Left renal pelvis (tissue), 4 donors: ENCODE measurements at places on chromosomes 5 and 9.

DNA sequence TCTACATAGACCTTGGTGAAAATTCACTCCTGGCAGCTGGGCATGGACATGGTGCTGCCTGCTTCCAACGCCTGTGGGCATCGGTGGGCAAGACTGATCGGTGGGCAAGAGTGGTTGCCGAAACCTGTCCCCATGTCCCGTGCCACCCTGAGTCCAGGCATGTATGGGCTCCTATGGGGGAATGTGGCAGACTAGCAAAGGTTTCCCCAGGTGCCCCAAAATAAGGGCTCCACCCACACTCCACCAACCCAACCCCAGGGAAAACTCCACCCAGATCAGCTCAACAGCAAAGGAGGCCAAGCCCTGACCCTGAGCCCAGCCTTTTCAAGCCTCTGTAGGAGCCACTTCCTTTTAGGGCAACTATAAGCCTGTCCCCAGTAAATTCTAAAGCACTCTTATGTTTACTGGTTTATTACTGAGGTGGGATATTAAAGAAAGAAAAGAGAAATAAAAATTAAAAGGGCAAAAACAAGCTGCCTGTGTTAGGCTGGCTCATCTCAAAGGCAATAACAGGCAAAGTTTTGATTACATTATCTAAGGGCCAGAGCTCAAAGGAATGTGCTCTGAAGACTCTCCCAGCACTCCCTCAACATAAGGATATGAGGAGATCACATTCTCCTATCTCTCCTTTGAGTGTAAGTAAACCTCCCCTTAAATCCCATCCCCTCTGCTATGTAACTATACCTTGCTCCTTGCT is 8.9 kb upstream of the SPATA31E1 start:
- no peak for DNase-seq

- no peak for DNase-seq
Observed at GRCh38 chr9:83988411-83988810, 7.8 kb downstream of the RMI1 start.

DNA sequence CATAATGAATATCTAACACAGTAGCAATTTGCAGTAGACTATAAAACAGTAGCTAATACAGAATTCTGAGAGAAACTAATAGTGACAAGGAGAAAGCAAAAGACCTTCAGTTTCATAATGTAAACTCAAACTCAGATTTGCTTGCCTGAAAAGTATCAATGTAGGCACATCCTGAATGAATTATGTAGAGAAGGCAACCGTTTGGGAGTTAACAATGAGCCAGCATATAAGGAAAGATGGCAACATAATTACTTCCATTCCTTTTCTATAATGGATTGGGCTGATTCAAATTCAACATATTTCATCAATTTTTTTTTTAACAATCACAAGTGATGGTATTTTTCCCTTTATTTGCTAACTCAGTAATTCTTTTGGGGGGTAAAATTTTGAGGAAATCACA is 261.6 kb downstream of the SEMA5A start:
- no peak for DNase-seq

DNA sequence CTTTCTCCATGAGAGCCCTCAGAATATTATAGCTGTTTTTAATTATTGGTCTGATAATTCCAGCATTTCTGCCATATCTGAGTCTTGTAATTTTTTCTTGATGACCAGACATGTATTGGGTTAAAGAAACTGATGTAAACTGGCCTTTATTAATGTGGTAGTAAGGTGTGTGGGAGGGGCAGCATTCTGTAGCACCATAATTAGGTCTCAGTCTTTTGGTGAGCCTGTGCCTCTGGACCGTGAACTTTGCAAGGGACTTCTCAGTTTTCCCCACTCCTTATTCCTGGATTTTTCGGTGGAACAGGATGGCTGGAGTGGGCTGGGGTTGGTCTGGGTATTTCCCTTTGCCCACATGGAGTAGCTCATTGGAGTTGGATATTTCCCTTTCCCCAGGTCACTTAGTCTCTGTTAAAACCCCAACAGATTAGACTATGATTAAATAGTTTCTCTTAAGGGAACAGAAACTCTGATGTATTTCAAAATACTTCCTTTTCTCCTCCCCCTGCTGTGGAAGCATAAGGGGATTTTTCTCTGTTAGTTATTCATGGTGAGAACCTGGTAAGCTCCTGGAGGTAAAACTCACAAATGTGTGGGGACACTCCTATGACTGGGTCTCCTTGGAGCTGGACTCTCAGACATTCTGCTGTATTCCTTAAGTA is 52.4 kb downstream of the FSD1L start:
- no peak for DNase-seq

GRCh38 chr5:39117401-39117800 is 43.2 kb upstream of the RICTOR start:
- no peak for DNase-seq

- DNase-seq, result no peak
Observed at GRCh38 chr5:15731699-15732098, 231.7 kb downstream of the FBXL7 start.

DNA sequence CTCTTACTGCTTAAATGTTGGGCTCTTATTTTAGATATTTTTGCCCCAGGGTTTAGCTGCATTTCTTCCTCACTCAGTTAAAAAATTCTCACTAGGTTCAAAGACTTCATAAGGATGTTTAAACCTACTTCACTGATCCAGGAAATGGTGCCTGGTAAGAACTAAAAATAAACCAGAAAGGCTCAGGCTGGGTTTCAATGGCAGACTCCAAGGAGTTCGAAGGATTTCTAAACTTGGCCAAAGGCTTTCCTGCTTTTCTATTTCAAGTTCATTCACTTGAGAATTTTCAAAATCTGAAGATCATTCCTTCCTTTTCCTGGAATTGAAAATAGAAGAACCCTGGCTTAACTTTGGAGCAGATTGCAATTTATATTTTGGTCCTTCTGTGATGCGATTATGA is 193.0 kb upstream of the MAP1B start:
- no peak for DNase-seq

GRCh38 chr5:169385636-169386035 is 84.7 kb upstream of the SLIT3 start:
- no peak for DNase-seq

GRCh38 chr9:134381671-134382516 is 55.6 kb downstream of the RXRA start:
- no peak for DNase-seq

DNA sequence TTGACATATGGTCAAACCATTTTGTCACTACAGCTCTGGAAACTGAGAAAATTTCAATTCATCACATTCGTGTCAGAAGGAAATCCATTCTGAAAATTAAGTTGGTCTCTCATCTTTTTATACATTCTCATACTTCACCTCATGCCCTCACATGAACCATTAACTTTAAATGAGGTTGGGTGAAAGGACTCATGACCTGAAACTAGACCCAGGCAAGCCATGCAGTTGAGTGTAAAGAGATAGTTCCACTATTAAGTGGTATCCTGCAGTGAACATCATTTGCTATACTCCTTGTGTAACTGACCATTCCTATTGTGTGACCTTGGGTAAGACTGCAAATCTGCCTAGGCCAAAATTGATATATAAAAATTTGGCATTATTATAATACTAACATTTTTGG is 299.6 kb upstream of the GRIN3A start:
- DNase-seq, result no peak

DNA sequence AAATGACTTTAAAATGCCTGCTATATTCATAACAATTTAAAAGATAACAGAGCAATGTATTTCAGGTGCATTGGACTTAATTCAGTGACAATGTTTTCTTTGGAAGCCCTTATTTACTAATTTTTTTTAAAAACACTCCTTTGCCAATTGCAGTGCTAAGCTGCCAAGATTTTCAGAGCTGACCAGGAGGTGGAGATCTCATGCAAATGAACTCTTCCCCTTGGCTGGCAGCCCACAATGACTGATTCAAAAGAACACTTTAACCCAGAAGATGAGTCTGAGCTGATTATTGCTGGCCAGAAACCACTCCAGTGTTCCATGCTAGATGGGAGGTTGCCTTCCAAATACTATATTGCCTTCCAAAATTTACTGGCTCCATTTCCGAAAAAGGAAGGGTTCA is 128.3 kb upstream of the CCNH start:
- DNase-seq, result no peak

GRCh38 chr9:135224286-135224877 is 136.9 kb downstream of the OLFM1 start:
- DNase-seq, result no peak

DNA sequence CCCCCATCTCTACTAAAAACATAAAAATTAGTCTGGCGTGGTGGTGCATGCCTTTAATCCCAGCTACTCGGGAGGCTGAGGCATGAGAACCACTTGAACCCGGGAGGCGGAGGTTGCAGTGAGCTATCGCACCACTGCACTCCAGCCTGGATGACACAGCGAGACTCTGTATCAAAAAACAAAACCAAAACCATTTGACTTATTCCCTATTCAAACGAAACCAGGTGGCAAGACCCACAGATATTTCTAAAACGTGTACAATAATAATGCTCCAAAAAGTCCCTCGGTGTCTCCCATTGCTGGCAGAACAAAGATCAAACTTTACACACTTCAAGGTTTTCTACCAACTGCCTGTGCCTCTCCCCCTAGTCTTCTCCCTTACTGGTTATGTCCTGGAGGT is 29.8 kb downstream of the HMGCR start:
- no peak for DNase-seq

GRCh38 chr9:6006749-6007057 is 8.7 kb downstream of the RANBP6 start:
- DNase-seq, result no peak

DNA sequence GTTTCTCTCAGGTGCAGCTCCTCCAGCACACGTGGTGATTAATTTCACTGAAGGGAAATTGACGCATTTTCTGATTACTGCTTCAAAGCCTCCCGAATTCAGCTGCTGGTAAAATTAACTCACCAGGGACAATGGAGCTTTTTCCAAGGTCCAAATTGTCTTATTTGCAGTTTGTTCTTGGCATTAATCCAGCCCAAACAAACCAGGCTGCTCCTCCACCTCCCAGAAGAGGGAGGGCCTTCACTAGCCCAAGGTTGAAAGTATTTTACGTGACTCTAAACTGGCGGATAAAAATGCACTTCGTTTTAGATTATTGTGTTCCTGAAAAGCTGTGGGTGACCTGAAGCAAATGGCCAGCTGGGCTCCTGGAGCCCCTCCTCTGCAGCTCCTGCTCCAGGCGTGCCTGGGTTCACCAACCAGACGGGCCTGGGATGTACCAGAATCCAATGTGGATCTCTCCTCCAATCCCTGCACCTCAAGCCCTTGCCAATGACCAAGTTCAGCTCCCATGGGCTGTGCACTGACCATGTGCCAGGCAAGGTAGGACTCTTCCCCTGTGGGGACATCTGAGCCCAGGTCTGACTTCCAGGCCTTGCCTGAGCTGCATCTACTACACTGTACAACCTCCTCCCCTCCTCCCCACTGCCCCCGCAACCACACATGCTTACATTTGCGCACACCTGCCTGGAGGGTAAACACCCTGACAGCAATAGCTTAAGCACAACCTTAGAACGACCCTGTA is 193.4 kb downstream of the CDK5RAP2 start:
- DNase-seq, result peak; percentile 18

DNA sequence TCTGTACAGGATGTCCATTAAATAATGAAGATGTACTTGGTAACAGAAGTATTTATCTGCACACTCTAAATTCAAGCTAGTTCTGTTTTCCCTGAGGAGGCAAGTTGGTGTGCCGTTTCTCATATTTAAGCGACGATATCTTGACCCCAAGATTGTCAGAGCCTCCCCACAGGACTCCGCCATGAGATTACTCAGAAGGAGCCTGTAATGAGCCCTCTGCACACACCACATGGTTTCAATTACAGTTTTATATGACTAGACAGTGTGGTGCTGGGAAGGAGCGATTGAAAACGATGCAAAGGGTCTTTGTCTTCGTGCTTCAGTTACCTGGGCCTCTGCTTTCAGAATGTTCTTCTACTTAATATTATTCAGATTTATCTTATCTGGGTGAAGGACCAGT is 840.4 kb upstream of the WWC1 start:
- no peak for DNase-seq
